ENCODE measurements at places on chromosomes 2 and 18.

DNA sequence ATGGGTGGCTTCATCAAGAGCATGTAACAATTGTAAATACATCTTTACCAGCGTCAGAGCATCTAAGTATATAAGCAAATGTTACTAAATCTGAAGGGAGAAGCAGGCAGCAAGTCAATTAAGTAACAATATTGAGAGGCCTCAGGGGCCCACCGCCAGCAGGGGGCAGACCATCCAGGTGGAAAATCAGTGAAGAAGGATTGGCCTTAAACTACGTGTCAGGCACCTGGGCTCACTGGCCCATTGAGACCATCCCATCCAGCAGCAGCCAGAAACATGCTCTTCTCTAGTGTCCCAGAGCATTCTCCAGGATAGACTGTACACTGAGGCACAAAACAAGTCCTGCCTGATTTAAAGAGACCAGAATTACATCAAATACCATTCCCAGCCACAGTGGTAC lies 96.2 kb upstream of the SNTG2 start:
- DNase-seq, result no peak

DNA sequence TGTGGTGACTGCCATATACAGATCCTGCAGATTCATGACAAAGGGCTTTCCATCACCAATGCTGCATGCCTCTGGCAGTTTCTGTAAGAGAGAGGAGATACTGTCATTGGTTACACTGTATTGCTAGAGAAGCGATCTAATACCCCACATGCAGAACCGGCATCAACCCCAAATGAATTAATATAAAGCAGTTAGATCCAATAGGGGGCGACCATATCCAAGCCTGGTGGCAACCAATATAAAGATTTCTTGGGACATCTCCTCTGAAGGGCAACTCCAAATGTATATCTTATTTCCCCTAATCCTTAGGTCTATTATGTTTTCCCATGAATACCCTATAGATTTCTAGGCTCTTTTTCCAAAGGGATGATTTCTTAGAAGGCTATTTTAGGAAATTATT lies 17.4 kb upstream of the IHH start:
- DNase-seq, result no peak

DNA sequence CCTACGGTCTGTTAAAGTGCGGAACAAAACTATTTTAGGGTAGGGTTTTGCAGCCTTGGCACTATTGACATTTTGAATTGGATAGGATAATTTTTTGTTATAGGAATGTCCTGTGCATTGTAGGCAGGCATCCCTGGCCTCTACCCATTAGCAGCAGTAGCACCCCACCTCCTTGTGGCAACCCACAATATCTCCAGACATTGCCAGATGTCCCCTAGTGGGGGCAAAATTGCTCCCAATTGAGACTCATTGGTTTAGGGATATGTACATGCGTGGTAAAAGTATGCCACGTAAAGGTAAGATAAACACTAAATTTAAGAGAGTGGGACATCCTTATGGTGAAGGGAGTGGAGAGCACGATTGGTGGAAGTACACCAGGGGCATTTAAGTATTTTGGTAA lies 4.6 kb downstream of the MIB1 start:
- DNase-seq, result no peak

GRCh38 chr2:241932899-241933178 lies 63.3 kb downstream of the RTP5 start:
- DNase-seq, result no peak

- no peak for DNase-seq
Measured at GRCh38 chr18:79517341-79517740, 121.6 kb downstream of the NFATC1 start.

GRCh38 chr2:48131539-48132270 lies 225.4 kb upstream of the FBXO11 start:
- peak; percentile 76 for DNase-seq

DNA sequence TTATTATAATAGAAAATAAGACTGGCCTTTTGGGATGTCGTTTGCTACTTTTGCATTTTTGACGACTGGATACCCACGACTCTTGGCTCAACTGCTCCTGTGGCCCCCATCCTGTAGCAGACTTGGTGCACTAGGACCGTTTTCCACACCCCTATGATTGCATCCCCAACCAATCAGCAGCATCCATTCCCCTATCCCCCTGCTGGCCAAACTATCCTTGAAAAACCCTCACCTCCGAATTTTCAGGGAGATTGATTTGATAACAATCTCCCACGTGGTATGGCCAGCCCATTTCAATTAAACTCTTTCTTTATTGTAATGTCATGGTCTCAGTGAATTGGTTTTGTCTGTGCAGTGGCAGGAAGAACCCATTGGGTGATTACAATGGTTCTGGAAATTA lies 37.9 kb upstream of the TTR start:
- DNase-seq, result peak; percentile 6

- no peak for DNase-seq
Measured at GRCh38 chr2:109254174-109254904, 125.3 kb downstream of the SH3RF3 start.

- DNase-seq, result peak; percentile 21
Measured at GRCh38 chr2:32422133-32422532, 65.3 kb downstream of the BIRC6 start.

DNA sequence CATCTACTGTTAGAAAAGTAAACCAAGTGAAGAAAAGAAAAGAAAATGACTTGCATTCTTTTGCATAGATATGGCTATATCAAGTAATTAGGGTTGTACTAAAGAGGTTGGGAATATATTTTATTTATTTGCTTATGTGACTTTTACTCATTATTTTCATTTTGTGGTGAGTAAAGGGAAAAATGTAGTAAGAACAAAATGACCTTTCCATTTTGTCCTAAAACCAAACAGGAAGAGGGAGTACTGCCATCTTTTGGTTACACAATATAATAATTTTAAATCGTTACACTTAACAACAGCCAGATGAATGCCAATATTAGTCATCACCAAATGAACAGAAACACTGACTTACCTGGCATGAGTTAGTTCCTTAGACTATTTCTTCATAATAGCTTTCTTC lies 47.3 kb upstream of the NDUFV2 start:
- peak; percentile 83 for DNase-seq

DNA sequence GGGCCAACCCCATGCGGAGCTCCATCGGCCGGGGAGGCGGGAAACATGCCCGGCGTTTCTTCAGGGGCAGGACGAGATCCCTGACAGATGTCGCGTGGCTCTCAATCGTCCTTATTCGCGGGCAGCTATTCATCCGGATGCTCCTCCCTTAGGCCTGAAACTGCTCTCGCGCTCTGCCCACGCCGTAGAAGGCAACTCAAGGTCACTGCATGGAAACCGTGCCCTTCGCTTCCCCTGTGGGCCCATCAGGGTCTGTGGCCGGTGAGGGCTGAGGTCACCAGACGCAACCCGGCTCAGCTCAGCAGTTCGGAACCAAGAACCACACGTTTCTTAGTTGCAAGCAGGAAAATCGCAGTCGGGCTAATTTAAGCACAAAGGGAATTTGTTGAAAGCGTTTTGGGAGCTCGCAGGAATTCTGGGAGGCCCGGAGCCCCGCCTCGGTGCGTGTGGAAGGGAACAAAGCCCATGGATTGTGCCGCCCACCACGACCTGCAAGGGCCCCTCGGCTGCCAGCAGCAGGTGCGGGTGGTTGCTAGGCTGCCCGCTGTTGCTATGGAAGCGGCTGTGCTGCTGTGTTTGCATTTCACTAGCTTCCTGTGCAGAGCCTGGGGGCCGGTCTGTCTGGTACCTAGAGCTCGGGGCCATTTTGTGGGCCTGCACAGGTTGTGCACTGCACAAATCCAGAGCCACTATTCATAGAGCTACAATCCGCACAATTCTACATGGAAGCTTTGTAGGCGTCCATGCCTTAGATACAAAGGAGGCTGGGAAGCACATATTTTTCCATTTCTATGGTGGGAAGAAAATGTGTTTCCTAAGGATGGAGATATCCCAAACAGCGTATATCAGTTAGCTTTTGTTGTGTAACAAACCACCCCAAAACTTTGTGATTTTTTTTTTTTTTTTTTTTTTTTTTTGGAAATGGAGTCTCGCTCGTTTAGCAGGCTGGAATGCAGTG lies 6.0 kb upstream of the ALLC start:
- peak; percentile 13 for DNase-seq

GRCh38 chr18:11284811-11285210 lies 135.4 kb upstream of the PIEZO2 start:
- no peak for DNase-seq

DNA sequence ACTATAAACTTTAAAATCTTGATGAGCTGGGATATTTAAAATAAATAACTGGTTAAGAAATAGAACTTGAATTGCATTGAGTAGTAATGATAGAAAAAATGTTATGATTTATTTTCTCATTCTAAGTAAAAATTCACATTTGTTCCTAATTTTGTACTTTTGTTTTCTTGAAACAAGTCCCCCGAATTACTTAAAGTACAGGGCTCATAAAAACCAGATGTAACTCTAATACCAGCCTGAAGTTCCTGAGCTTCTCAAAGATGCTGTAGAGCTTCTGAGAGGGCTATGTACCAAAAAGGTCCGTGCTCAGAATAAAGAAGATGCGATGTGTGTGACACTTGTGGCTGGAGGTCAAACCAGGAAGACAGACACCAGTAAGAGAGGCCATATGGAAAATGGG lies 116.1 kb upstream of the TACR1 start:
- no peak for DNase-seq

GRCh38 chr2:196809260-196809659 lies at the start of gene C2orf66:
C2orf66 (minus strand) TSS chr2:196809355; CDS start chr2:196809336, 19 bp downstream.
- no peak for DNase-seq

GRCh38 chr2:132676999-132677398 lies 7.0 kb upstream of the LYPD1 start:
- DNase-seq, result peak; percentile 34

DNA sequence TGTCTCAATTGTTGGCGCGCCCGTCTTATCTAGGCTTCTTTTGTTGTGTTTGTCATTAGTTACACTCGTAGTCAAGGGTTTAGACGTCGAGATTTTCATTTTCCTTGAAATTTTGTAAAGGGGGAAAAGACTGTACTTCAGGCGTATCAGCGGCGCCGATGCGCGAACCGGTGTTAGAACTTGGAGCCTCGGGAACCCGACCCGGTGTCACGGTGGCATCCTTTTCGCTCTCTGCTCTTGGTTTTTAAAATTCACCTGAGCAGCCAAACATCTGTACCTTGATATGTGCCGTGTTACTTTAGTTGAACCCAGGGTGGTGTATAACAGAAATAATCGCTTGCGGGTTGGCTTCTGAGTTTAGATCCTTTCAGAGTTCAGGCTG lies 643 bp downstream of the RMC1 start:
- no peak for DNase-seq

GRCh38 chr2:231714639-231715498 lies 6.5 kb downstream of the PTMA start:
- DNase-seq, result peak; percentile 58

DNA sequence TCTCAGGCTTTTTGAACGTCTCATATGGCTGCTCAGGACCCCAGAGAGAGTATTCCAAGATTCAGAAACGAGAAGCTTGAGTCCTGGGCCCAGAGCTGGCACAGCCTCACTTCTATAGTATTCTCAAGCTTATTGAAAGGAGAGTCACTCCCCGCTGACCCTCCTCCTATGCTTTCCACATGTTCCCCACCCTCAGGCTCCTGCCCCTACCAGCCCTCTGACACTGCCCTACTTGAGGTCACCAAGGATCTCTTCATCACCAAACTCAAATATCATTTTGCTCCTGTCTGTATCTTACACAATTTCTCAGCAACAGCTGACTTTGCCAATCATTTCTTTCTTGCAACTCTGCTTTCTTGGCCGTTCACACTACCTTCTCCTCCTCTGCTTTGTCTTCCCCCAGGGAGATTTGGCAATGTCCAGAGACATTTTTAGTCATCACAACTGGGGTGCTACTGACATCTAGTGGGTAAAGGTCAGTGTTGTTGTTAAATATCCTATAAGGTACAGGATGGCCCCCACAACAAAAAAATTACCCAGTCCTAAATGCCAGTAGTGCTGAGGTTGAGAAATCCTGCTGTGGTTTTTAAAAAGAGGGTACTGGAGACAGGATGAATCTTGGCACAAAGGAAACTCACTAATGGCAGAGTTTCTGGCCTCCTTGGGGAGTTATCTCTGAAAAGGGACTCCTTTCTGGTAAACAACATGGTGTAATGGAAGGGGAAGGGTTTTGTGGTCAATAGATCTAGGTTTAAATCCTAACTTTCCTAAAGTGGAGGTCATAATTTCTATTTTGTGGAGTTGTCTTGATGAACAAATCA lies 26.9 kb upstream of the INSIG2 start:
- DNase-seq, result peak; percentile 75

DNA sequence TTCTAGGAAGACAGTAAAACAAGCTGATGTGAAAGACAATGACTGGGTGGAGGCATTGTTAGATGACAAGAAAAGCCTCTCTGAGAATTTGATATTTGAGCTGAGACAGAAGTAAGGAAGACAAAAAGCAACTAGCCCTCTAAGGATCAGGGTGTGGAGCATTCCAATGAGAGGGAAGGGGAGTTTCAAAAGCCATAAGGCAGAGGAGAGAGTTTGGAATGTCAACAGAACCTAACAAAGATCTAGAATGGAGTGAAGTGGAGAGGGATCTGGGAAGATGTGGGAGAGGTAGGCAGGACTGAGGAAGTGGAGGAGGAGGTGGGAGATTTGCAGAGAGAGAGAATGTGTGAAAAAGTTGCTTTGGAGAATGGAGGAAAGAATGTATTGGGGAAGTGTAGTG lies 17.3 kb upstream of the ASXL2 start:
- DNase-seq, result no peak

DNA sequence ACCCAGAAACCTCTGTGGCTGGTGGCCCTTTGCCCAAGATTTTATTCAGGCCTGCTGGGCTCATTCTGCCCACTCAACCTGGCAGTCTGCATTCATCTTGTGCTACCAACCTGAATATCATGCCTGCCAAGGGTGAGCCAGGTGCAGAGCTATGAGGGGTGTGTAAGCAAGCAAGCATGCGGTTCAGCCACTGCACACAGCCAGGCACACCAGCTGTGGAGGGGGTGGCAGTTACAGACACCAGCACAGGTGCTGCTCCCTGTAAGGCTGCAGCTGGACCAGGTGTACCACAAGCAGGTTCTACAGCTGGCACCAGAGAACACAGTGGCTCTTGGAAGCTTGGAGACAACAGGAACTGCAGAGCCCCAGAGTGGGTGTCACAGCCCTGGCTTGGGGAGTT lies 633.2 kb downstream of the FBXO15 start:
- DNase-seq, result no peak

DNA sequence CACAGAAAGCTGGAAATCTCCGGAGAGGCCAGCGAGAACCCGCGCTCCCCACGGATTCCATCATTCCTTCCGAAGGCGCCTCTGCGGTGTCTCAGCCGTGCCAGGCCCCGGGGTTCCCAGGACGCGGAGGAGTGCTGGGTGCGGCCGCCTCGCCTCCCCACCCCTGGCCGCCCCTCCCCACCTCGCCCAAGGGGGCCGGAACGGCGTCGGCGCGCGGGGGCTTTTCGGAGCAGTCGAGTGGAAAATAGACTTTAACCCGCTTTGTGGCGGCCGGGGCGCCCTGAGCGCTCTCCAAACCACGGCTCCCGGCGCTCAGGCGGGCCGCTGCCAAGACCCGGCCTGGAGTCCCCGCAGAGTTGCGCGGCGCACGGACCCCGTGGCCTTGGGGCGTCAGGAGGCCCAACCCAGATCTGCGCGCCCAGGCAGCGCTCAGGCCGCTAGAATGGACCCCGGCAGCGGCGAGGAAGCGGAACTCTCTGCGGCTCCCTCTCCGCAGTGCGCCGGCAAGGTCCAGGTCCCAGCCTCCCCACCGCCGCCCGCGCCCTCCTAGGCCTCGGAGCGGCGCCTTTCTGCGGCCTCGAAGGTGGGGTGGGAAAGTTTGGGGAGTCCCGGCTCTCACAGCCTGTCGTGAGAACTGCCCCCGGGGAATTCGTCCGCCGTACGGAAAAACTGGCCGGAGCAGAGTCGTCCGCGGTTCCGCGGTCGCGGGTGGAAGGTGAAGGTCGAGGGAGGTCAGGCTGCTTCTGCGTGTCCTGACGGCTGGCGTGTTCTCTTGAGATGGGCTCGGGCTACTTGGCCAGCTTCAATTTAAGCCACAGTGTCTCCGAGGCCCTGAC lies 1.2 kb upstream of the EMX1 start:
- DNase-seq, result no peak

GRCh38 chr2:186518945-186519344 lies 32.9 kb downstream of the ZC3H15 start:
- peak; percentile 75 for DNase-seq
